ENCODE measurements at places on chromosomes 1 and 21. TPM values are rescaled to one million over a fixed set of nuclear protein-coding genes. Genes with fewer than 3 reads are reported as not detected.
A peak's percentile ranks its signal among the peaks of the same experiment; 100 is the strongest.

DNA sequence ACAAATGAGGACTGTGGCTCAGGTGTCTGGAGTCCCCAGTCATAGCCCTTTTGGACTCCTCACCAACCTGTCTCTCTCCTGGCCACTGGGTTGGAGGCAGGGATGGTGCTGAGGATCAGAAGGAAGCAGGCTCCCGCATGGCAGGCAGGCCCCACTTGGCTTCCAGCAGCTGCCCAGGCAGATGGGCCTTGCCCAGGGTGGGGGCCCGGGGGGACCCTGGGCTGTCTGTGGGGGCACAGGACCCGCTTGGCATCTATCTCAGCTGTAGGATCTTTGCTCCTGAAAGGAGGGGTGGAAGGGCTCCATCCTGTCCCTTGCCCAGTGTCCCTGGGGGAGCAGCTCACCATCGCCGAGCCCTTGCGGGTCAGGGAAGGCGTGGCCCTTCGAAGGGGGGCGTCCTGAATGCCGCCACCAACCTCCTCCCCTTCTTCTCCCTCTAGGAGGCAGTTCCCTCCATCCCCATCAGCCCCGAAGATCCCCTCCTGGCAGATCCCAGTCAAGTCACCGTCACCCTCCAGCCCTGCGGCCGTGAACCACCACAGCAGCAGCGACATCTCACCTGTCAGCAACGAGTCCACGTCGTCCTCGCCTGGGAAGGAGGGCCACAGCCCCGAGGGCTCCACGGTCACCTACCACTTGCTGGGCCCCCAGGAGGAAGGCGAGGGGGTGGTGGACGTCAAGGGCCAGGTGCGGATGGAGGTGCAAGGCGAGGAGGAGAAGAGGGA is 154.5 kb downstream of the PEX14 start:
- no peak for DNase-seq

- no peak for DNase-seq
Observed at GRCh38 chr1:61361931-61362330, 279.6 kb downstream of the NFIA start.

RGSL1 gene
- not detected for total RNA-seq

TRIM67 gene
- not detected for total RNA-seq

DNA sequence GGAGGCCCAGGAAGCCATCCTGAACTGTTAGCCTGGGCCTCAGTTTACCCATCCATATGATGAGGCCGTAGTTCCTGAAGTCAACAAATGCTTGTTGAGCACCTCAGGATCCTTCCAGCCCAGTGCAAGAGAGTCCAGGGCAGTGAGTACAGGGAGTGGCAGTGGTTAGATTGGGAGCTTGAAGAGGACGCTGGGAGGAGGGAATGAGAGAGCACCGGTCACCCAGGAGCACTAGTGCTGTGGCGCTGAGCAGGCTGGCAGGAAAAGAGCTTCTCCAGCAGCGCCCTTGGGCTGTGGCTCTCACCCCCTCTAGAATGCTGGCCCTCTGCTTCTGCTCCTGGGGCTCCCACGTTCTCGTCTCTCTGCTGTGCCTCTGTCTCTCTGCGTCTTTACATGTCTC is 10.2 kb upstream of the SSBP3 start:
- DNase-seq, result no peak

DNA sequence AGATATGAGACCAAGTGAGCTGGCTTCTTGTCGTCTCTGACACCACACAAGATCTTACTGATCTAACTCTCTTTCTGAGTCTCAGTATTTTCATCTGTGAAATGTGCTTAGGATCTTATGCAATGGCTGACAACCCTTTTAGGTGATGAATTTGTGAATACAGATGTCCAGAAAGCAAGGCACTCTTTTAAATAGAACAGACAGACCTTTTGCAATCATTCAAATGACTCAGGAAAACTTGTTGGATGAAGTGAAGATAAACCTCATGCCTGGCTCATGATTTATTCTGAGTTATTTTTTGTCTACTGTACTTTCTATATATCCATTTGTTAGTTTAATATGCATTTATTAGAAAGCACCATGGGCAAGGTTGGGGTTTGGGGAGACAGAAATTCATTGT is 411.3 kb downstream of the PTPRU start:
- peak; percentile 51 for DNase-seq

FLVCR1 gene
- total RNA-seq, result 3.1 TPM

- DNase-seq, result no peak
Observed at GRCh38 chr1:165403835-165404482, 41.0 kb downstream of the RXRG start.

DNA sequence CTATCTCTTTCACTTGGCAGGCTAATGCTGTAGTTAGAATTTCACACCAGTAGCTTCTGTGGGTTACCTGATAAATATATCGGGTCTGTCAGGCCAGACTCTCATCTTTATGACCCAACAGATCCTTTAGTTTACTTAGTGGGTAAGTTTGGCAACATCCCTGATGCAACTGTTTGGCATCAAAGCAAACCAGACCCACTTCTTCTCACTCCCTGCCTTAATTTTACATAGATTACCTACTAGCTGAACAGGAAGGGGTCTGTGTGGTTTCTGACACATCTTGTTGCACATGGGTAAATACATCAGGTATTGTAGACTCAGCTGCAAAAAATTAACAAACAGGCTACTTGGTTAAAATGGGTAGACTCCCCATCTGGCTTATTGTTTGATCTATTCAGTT is 3.2 kb upstream of the GUK1 start:
- no peak for DNase-seq

FOXO6 gene
- not detected for total RNA-seq

TFF3 gene
- 2.6 TPM for total RNA-seq

- DNase-seq, result no peak
Observed at GRCh38 chr1:158362482-158362881, 8.8 kb downstream of the CD1E start.

DMRTA2 gene
- 0.20 TPM for total RNA-seq

FAM177B gene
- total RNA-seq, result not detected

DNA sequence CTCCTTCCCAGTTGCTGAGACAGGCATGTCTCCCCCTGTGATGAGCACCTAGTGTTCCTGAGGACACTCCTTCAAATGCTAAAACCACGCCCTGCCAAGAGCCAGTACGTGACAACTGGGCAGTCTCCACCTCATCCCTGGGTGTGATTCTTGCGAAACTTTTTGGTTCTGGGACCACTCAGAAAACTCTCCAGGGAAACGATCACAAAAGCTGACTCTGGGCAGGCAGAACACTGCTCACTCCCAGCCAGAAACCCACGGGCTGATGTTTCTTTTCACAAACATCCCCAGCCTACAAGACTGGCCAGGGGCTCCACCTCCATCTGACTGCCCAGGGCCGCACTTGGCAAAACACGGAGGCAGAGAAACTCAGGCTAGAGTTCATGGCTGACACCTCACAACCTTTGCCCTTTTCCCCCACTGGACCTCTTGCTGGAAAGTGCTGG is 24.4 kb downstream of the DHRS3 start:
- DNase-seq, result peak; percentile 82

- no peak for DNase-seq
Observed at GRCh38 chr1:188423073-188423472, 1594.3 kb downstream of the PLA2G4A start.

DNA sequence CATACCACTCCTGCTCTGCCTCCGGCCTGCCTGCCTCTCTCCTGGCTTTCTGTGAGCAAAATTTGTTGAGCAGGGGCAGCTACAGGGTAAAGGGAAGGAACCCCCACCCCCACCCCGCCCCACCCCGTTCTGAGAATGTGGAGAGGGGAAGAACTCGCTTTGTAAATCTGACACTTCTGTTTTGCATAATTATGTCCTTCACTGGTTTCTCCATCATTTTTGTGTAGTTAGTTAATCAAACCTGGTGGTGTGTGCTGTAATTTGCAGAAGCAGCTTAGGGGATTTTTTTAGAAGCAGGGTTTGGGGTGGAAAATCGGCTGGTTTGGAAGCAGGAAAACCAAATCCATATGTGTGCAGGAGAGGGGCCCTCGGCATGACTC is 58.1 kb upstream of the TMEM51 start:
- no peak for DNase-seq

- DNase-seq, result peak; percentile 65
Observed at GRCh38 chr1:87644579-87645190, 316.0 kb downstream of the LMO4 start.

GRCh38 chr21:45353200-45353599 is 51.8 kb upstream of the COL18A1 start:
- peak; percentile 44 for DNase-seq

VANGL2 gene
- total RNA-seq, result 0.10 TPM

PIK3CD gene
- total RNA-seq, result 16.1 TPM

DNA sequence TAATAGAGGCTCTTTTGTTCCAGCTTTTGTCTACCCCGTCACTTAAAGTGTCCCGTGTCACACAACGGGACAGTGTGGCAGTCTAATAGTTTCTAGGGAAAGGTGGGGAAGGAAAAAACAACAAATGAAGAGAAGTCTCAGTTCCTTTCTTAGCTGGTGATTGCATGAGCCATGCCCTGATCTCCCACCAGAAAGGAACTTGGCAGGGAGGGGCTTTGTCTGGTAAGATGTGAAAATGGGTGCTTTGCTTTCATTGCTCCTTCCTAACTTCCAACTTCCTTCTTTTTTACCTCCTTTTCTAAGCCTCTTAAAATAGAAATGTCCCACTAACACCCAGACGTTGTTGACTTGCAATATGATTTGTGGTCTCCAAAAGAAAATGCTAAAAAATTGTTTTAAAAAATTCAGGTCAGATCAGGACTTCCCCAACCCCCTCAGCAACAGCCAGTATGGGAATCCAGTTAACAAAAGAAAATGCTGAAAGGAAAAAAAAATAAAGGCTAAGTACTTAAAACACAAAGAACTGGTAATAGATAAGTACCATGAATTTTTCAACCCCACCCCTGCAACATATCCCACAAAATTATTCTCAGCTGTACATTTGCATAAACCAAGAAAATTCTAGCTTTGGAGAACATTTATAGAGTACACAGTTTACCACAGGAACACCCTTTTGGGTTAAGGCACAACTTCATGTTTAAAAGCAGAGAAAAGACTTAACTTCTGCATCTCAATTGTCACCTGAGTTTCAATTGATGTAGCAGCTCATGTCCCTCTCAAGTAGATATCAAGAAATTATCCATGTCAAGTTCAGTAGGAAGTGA is 106.2 kb downstream of the NIBAN1 start:
- DNase-seq, result no peak

GRCh38 chr1:22413799-22414198 is 37.9 kb upstream of the ZBTB40 start:
- DNase-seq, result no peak

GRCh38 chr1:42348498-42348897 is 13.5 kb upstream of the FOXJ3 start:
- no peak for DNase-seq

TMEM82 gene
- not detected for total RNA-seq

ECE1 gene
- total RNA-seq, result 112 TPM

FNDC10 gene
- 3.4 TPM for total RNA-seq

GRCh38 chr1:53413175-53414001 is 45.8 kb upstream of the DMRTB1 start:
- DNase-seq, result peak; percentile 87

NBPF4 gene
- 0.60 TPM for total RNA-seq

GRCh38 chr1:211511947-211512346 is 20.0 kb upstream of the RD3 start:
- peak; percentile 71 for DNase-seq

GRCh38 chr1:65412256-65412983 is 8.0 kb upstream of the LEPR start:
- DNase-seq, result no peak

ADAMTS5 gene
- 0.29 TPM for total RNA-seq

DNA sequence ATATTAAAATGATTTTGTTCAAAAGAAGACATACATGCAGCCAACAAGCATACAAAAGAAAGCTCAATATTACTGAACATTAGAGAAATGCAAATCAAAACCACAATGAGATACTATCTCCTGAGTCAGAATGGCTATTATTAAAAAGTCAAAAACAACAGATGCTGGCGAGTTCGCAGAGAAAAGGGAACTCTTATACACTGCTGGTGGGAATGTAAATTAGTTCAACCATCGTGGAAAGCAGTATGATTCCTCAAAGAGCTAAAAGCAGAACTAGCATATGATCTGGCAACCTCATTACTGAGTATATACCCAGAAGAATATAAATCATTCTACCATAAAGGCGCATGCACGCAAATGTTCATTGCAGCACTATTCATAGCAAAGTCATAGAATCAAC is 126.0 kb upstream of the HMCN1 start:
- peak; percentile 33 for DNase-seq

- peak; percentile 85 for DNase-seq
Observed at GRCh38 chr1:209577346-209577745, 6.2 kb upstream of the CAMK1G start.

PTGS2 gene
- 2.4 TPM for total RNA-seq

- DNase-seq, result peak; percentile 93
Observed at GRCh38 chr1:29579821-29580425, 343.6 kb downstream of the PTPRU start.

- DNase-seq, result no peak
Observed at GRCh38 chr1:10694274-10694632, 102.2 kb downstream of the CASZ1 start.

SWT1 gene
- 3.4 TPM for total RNA-seq

GRCh38 chr1:211469938-211470529 is 21.9 kb downstream of the RD3 start:
- DNase-seq, result peak; percentile 63

GRCh38 chr1:225871359-225872074 is 10.7 kb downstream of the TMEM63A start:
- DNase-seq, result no peak

GBP6 gene
- total RNA-seq, result not detected

DNA sequence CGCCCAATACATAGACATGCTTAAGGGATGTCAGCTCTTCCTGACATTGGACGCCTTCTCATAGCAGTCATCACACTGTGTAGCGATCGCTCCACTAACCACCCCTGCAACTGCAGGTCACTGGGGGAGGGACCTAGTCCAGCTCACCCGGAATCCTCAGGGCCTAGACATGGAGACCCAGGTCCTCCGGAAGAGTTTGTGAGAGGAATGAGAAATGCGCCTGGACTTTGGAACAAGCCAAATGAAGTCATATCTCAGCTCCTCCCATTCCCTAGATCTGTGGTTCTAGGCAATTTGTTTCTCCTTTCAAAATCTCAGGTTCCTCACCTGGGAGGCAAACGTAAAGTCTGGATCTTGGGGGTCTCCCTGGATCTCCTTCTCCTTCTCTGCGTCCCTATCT is 253.3 kb downstream of the KAZN start:
- no peak for DNase-seq
